Activated naive CD4-positive, alpha-beta T cell treated with anti-CD3 and anti-CD28 coated beads, Interleukin-2, amount 10 ng/mL, durations not matched to agents 7 days and 5 days (primary cell): ENCODE measurements at places on chromosomes 13 and 19.

DNA sequence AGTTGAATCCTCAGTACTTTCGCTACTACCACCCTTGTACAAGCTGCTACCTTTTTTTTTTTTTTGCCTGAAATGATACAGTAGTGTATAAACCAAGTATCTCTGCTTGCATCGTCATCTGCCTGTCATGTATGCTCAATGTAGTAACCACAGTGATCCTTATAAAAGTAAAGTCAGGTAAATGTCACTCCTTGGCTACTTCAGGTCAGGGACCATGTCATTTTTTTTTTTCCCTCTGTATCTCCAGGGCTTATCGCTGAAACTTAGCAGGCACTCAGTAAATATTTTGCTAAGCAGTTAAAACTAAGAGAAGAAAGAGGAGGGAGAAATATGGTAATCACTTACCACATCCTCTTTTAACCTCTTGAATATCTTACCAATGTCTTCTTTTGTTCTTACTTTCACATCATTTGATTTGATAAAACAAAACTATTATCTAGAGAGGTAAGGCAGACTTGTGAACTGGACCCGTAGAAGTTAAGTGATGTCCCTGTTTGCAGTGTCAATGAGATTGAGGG is 96.8 kb upstream of the KLF12 start:
- no peak for DNase-seq

DNA sequence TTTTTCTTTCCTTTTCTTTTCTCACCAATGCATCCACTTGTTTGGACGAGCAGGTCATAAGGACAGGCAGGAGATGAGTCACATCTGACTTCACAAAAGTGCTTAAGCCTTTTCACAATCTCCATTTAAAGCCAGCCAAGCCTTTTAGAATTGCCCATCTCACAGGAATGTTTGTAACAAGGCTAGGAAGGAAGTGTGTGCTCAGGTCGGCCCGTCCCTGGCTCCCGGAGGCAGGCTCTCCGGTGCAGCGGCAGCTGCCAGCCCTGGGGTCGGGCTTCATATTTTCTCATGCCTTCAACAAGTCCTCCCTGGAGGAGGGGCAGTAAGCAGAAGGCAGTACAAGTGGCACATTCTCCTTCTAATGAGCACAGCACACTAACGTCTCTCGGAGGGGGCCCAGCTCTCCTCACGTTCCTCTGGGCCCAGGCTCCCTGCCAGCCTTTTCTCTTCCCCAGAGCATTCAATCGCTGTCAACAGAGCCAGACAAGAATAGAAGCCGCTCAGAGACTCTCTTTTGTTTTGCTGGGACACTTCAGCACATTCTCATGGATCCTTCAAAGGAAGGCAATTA is 180.5 kb downstream of the COL4A1 start:
- no peak for DNase-seq

DNA sequence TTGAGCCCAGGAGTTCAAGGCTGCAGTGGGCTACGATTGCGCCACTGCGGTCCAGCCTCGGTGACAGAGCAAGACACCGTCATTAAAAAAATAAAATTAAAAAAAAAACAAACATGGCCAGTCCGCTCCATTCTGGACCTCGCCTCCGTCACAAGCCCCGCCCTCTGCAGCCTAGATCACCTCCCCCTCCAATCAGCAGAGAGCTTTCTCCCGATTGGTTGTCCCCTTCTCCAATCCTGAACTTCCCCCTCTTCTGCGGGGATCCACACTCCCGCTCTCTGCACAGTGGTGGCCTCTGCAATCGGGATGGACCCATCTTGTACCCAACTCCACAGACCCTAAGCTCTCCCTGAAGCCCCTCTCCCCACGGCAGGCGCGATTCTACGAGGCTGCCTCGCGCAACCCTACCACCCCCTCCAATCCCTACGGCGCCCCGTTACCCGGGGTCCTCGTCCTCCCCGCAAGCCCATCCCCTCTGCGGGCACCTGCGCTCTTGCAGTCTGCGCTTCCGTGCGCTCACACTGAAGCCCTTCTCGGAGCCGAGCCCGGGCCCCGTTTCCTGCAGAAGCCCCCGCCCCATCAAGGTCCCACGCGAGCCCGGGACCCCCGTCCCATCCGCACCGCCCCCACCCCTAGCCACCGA is 540 bp downstream of the TMEM160 start:
- DNase-seq = peak; percentile 89

- DNase-seq = no peak
Measured at GRCh38 chr13:65600702-65601101, 1629.4 kb downstream of the PCDH9 start.

GRCh38 chr13:51222686-51223559 is 725 bp downstream of the FAM124A start:
- DNase-seq = no peak

DNA sequence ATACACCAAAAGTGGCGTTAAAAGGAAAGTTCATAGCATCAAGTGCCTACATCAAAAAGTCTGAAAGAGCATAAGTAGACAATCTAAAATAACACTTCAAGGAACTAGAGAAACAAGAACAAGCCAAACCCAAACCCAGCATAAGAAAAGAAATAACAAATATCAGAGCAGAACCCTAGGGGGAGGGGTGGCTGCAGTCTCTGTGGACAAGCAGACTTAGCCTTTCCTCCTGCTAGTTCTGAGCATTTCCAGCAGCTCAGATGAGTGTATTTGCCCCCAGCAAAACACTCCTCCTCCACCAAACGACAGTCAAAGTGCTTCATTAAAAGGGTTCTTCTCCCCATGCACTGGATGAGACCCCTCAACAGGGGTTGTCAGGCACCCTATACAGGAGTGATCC is 7.1 kb upstream of the ZNF90 start:
- DNase-seq = no peak

DNA sequence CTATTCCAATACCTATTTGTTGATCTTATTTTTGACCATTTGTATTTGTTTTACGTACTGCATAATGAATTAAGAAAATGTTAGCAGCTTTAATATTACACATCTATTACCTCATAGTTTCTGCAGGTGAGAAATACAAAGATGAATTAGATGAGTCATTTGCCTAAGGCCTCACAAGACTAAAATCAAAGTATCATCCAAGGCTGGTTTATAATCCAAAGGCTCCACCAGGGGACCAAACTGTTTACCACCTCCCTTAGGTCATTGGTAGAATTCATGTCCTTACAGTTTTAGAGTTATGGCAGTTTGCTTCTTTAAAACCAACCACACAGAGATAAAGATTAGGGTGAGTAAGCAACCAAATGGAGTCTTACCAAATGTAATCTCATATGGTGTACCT is 848.1 kb downstream of the SLITRK6 start:
- DNase-seq = no peak

- no peak for DNase-seq
Measured at GRCh38 chr13:102386461-102386860, 15.4 kb downstream of the FGF14 start.
